ENCODE measurements at places on chromosomes 7 and 10.

GRCh38 chr10:23270531-23270930, 74.1 kb downstream of the C10orf67 start:
- no peak for DNase-seq

DNA sequence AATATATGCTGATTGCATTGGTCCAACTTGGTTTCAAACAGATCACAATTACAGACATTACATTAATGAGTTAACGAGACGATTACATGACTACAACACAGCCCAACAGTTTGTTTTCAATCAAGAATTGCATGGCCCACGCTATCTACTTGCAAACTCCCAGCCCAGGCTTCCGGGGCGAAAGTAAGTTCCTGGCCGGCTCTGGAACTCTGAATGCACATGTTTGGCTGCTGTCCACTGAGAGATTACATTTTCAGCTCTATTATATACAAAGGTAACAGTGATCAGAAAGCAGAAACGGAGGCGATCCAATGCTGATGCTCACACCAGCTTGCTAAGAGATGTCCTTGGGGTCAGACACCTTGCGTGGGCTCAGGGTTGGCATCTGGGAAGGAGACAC, 206.3 kb downstream of the FANK1 start:
- DNase-seq: no peak

DNA sequence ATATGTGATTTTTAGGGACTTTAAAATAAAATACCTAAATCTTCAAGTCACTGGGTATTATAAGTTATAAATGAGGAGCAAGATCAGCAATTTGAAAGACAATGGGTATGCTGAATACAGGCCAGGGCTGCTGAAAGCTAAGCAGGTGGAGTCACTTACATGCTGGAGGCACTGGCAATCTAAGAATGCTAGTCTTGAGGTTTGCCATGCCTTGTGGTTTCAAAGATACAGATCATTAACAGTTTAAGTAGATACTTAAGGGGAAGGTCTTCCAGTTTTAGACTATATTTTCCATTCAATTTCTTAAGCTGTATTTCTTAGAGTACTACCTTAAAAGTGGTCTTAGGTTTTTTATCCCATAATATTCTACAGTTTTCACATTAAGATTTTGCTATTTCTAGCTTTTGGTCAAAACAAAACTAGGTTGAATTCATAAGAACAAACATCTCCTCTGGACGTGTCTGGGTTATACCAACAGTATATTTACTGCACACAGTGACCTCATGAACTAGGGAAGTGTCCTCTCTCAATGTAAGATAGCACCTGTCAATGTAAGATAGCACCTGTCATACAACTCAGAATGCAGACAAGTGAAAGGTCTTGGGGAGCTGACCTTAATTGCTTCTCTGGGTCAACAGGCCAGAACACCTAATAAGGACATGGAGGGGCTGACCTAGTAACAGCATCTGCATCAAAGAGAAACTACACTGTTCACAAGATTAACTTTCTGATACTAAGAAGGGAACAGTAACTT, 2.0 kb downstream of the SRI start:
- no peak for DNase-seq

DNA sequence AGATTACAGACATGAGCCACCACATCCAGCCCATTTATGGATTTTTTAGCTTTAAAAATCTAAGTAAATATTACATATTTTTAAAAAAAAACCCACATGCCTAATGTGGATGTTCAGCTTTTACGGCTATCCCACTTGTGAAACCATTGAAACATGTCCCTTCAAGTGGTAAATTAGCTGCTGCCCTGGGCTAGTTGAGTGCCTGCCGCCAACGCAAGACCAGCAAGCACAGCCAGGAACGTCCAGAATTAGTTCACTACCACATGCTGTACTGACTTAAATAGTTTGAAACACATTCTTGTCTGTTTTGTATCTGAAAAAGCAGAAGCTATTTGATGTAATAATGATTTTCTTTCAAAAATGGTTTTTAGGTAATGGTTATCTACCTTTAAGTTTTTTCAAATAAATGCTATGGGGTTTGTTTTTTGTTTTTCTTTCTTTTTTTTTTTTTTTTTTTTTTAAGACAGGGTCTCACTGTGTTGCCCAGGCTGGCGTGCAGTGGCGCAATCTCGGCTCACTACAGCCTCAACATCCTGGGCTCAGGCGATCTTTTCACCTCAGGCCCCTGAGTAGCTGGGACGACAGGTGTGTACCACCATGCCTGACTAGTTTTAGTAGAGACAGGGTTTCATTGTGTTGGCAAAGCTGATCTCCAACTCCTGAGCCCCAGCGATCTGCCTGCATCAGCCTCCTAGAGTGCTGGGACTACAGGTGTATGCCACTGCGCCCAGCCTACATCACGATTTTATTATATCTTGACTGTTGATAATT, 57.0 kb downstream of the KLRG2 start:
- no peak for DNase-seq

GRCh38 chr10:4918236-4918635, 45.0 kb upstream of the AKR1C1 start:
- DNase-seq: no peak

DNA sequence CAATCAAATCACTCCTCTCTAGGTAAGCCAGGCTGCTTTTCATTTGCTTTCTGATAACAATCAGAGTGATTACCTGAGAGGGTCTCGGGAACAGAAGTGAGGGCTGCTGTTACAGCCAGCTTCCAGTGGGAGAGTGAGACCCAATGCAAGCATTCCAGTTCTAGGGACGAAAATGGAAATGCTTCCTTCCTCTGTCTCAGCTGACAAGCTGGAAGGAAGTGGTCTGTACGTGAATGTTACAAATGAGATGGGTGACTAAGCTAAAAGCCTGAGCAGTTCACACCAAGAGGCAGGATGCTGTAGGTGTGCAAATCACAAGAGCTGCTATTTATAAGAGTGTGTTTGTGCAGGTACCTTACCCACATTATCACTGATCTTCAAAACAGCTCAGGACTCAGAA, 772.4 kb downstream of the GRID1 start:
- DNase-seq: no peak

- no peak for DNase-seq
Measured at GRCh38 chr10:1116696-1117280, 60.6 kb downstream of the WDR37 start.

GRCh38 chr10:44278837-44279324, 106.0 kb downstream of the CXCL12 start:
- DNase-seq: no peak

DNA sequence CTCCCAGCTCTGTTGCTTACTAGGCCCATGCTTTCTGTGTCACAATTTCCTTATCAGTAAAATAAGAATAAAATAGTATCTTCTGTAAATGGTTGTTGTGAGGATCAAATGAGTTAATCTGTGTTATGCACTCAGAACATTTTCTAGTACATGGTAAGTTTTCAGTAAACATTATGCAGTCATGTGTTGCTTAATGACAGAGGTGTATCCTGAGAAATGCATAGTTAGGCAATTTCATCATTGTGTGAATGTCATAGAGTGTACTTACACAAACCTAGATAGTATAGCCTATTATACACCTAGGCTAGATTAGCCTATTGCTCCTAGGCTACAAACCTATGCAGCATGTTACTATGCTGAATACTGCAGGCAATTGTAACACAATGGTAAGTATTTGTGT, 4.4 kb downstream of the PTTG1IP2 start:
- DNase-seq: no peak

- DNase-seq: no peak
Measured at GRCh38 chr10:17751781-17752445, at the start of gene TMEM236. TMEM236 (plus strand) TSS chr10:17752201; CDS start chr10:17752296, 95 bp downstream.

DNA sequence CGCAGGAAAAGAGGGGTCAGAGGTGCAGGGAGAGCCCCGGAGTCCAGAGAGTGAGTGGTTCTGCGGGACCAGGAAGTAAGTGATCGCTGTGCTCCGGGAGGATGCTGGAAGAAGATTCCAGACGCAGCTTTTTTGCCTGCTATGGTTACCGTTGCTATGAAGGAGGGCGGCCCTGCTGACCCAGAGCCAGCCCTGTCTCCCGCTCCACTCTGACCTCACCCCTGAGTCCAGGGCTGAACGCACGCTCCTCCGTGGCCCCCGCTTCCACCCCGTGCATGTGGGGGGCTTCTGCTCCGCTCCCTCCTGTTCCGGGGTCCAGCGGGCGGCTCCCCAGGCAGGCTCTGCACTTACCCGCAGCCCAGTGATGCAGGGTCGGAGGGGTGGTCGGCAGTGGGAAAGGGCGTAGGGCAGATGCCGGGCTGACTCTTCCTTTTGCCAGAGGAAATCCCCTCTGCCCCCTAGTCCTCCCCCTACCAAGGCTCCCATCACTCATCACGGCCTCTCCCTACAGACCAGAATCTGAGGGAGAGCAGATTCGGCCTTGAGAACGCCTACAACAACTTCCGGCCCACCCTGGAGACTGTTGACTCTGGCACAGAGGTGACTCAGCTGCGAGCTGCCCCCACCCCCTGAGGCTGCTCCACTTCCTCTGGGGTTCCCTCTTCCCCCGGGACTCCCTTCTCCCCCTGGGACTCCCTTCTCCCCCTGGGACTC, 2.7 kb upstream of the MUC17 start:
- peak; percentile 49 for DNase-seq

- no peak for DNase-seq
Measured at GRCh38 chr10:116125180-116125579, 147.8 kb downstream of the GFRA1 start.

DNA sequence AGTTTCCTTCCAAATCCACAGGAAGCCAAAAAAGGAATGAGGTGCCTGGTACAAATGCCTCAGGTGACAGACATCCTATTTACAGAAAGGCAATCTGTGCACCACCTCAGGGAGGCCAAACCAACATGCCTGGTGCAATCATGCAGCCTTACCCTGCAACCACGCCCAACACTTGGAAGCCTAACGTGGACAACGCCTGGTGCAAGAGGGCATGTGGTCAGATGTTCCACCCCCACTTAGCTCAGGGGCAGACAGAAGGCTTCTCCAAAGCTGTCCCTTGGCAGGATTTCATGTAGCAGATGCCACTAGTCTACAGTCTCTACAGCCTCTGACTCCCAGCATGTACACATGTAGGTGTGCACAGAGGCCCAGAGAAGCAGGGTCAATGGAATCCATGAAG, 89.5 kb downstream of the KCNMA1 start:
- no peak for DNase-seq

GRCh38 chr10:19816411-19817230, at the start of gene PLXDC2:
PLXDC2 (plus strand) TSS chr10:19816432.
- no peak for DNase-seq

- DNase-seq: peak; percentile 32
Measured at GRCh38 chr10:33008499-33009243, 50.6 kb upstream of the ITGB1 start.

- no peak for DNase-seq
Measured at GRCh38 chr7:66739953-66740301, 606 bp upstream of the RABGEF1 start.

GRCh38 chr7:124411796-124412195, 353.8 kb downstream of the GPR37 start:
- no peak for DNase-seq

DNA sequence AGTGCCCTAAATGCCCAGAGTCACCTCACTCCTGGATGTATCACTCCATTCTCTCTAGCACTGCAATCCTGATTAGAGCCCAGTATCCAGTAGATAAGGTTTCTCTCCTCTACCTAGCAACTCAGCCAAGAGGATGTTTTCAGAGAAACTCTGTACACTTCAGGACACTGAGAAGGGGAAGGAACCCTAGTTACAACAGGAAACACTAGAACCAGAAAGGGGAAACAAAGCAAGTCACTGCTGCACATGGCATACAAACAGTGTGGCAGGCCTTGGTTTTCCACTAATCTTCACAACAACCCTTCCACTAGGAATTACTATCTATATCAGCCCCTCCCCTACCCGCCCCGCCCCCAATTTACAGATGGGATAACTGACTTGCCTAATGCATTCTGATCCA, 1.6 kb downstream of the FAM204A start:
- no peak for DNase-seq

DNA sequence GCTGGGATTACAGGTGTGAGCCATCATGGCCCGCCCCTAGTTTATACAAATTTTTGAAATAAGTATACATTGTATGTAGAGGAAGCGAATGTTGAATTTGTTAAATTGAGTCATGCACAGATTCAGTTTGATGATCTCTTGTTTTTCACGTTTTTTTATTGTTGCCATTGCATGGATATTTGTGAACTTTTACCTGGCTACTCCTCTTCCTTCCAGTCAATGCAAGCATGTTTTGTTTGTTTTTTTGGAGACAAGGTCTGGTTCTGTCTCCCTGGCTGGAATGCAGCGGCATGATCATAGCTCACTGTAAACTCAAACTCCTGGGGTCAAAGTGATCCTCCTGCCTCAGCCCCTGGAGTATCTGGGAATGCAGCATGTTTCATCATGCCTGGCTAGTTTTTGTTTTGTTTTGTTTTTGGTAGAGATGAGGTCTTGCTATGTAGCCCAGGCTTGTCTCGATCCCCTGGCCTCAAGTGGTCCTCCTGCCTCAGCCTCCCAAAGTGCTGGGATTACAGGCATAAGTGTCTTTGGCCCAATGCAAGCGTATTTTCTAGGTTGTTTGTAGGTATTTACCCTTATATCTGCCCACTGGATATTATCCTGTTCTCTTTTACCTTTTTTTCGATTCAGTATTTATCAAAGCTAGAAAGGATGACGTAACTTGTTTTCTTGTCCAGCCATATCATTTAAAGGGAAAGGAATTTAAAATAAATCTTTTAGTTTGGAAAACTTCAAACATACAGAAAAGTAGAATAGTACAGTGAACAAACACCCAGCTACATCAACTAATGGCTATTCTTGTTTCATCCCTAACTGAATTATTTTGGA, 11.0 kb downstream of the LCOR start:
- DNase-seq: no peak

- no peak for DNase-seq
Measured at GRCh38 chr10:18786478-18786877, 127.2 kb downstream of the ARL5B start.

GRCh38 chr7:112749775-112750174, 40.4 kb downstream of the TMEM168 start:
- DNase-seq: no peak

DNA sequence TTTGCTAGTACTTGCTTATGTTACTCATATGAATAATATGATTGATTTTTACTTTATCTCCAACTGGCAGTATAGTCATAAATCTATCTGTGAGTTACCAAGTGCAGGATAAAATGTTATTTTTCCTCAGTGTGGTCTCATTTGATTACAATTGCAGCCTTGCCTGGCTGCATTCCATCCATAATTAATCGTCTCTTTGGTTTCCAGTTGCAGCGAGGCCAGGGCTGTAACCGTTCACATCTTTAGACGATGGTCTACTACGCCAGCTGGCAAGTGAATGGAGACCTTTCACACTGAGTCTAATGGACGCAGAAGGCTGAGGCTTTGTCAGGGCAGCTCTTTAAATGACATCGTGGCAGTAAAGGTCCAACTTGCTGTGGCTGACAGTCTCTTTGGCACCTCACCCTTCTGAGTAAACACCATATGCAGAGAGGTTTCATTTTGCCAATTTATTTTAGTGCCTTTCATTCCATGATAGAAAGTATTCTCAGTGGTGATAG, 84.0 kb downstream of the ARL4A start:
- DNase-seq: no peak

- no peak for DNase-seq
Measured at GRCh38 chr10:61786728-61787127, 114.8 kb upstream of the ARID5B start.

- no peak for DNase-seq
Measured at GRCh38 chr10:30227481-30227880, 121.6 kb downstream of the MTPAP start.

- no peak for DNase-seq
Measured at GRCh38 chr7:92231-92674, 100.1 kb upstream of the FAM20C start.
